ENCODE measurements at places on chromosomes 12 and 14.

- no peak for DNase-seq
These were observed 202.0 kb upstream of the KRR1 start for GRCh38 chr12:75713434-75713833.

DNA sequence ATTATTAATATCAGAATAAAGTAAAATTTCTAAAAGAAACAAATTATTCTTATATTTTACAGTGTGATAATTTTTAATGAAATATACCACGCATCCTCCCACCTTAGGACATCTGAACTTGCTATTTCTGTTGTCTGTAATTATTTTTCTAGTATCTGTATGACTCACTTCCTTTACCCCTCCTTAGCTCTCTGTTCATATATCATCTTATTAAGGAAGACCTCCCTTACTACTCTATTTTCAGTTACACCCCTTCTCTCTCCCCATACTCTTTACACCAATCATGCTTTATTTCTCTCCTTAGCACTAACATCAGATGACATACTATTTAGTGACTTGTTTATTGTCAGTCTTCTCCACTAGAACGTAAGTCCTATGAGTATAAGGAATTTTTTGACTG is 34.2 kb upstream of the C12orf50 start:
- DNase-seq, result no peak

GRCh38 chr12:105316931-105317852 is 13.3 kb upstream of the C12orf75 start:
- peak; percentile 12 for DNase-seq

DNA sequence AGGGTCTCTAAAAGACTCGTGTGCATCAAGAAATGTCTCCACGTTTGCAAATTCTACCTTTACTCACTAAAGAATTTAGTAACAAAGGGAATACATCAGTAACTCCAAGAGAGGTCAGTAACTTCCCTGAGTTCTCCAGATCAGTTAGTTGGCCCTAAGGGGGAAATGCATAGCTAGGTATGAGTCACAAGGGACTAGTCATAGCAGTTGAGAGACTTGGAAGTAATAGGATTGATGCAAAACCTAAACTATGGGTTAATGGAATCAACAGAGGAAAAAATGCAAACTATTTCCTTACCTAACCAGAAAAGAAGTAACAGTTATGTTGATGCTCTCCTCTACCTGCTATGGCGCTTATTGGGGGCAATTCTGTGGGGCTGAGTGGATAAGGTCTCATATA is 148.8 kb upstream of the GARIN6 start:
- DNase-seq, result no peak

DNA sequence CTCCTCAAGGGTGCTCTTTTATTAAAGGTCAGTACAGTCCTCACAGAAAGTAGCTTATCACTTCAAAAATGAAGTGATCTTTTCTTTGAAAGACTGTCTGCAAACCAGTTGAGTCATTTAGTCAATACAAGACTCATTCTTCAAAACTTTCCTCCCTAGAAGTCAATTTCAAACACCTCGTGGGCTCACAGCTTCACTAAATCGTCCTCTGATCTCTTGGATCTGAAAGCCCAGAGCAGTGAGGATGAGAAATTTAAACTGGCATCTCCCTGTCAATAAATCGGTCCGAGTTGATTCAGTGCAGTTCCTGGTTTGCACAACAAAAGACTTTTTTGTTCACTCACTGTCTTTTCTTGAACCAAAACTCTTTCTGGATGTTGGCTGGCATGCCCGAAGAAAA is 44.5 kb downstream of the NUAK1 start:
- DNase-seq, result no peak

- no peak for DNase-seq
These were observed 61.8 kb upstream of the CATSPERB start for GRCh38 chr14:91793704-91794103.

- no peak for DNase-seq
These were observed 532.0 kb downstream of the TMEM121 start for GRCh38 chr14:106058342-106058741.

DNA sequence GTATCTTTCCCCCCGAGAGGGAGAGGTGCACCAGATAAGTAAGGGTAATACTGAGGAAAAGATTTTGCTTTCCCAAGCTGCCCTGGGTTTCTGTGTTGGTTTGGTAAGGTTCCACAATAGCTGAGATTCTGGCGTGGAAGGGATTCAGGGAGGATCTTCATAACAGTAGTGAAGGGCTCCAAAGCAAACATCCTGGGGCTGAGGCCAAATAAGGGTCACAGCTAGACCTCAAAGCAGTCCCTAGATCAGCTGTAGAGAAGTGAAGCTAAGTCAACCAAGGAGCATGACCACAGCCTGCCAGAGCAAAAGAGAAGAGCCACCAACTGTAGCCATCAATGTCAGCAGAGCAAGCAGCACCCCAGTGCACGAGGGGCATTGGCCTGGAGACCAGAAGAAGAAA is 73.2 kb upstream of the SLC35F4 start:
- DNase-seq, result no peak

GRCh38 chr12:32440120-32440865 is 40.9 kb downstream of the FGD4 start:
- DNase-seq, result no peak

DNA sequence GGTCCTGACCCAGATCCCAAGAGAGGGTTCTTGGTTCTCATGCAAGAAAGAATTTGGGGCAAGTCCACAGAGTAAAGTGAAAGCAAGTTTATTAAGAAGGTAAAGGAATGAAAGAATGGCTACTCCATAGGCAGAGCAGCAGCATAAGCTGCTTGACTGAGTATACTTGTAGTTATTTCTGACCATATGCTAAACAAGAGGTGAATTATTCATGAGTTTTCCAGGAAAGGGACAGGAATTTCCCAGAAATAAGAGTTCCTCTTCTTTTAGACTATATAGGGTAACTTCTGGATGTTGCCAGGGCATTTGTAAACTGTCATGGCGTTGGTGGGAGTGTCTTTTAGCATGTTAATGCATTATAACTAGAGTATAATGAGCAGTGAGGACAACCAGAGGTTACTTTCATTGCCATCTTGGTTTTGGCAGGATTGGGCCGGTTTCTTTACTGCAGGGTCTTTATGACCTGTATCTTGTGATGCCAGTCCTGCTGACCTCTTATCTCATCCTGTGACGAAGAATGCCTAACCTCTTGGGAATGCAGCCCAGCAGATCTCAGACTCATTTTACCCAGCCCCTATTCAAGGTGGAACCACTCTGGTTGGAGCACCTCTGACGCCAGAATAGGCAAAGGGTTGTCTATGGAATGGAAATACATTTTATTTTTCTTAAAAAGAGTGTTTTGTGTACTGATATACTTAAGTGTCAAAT is 113.8 kb downstream of the OTOGL start:
- DNase-seq, result no peak

GRCh38 chr14:37263656-37264236 is 66.0 kb downstream of the MIPOL1 start:
- no peak for DNase-seq

DNA sequence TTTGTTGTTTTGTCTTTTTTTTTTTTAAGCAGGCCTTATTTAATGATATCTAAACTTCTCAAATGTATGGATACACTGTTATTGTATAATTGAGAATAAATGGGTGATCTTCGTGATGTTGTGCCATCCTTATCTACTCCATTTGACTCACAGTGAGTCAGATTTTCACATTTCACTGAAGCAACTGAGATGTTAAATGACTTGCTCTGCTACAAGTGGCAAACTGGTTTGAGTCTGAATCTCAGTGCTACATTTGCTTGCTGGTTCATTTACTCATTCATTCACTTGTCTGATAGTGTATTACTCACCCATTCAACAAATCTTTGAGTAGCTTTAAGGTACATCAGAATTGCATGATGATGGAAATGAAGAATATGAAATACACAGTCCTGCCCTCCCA is 2.6 kb downstream of the KIAA0586 start:
- DNase-seq, result no peak

GRCh38 chr14:104134061-104134965 is 4.1 kb upstream of the KIF26A start:
- no peak for DNase-seq

- DNase-seq, result no peak
These were observed 192.9 kb downstream of the NUAK1 start for GRCh38 chr12:105945880-105946279.

GRCh38 chr14:94827711-94828447 is 58.0 kb upstream of the GSC start:
- no peak for DNase-seq
